ENCODE measurements at places on chromosomes 1 and 21.

DNA sequence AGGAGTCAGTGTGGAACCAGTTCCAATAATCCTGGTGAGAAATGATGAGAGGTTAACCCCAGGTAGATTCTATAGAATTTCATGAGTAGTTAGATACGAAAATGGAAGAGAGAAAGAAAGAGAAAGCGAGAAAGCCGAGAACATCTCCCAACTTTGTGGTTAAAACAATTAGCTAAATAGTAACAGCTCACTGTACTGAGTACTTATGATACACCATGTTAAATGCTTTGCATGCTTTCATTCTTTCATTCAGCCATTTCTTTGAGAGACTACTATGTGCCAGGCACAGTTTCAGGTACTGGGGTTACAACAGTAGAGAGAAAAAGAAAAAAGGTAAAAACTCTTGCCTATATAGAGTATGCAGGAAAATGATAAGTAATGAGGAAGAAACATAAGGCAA, 109.7 kb upstream of the SYT6 start:
- DNase-seq = no peak

DNA sequence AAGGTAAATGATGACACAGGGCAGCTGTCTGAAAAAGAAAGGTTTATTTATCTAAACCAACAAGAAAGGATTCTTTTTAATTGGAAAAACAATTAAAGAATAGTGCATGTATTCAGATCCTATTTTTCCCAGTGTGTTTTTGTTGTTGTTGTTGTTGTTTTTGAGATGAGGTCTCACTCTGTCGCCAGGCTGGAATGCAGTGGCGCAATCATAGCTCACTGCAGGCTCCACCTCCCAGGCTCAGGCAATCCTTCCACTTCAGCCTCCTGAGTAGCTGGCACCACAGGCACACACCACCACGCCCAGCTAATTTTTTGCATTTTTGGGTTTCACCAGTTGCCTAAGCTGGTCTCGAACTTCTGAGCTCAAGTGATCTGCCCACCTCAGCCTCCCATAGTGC, 22.1 kb downstream of the NEK2 start:
- no peak for DNase-seq

GRCh38 chr1:184752656-184753055, 2.0 kb downstream of the EDEM3 start:
- no peak for DNase-seq

GRCh38 chr1:25131794-25132193, 100.5 kb downstream of the SYF2 start:
- DNase-seq = no peak

- no peak for DNase-seq
Observed at GRCh38 chr1:186618401-186619170, 61.6 kb downstream of the PTGS2 start.

DNA sequence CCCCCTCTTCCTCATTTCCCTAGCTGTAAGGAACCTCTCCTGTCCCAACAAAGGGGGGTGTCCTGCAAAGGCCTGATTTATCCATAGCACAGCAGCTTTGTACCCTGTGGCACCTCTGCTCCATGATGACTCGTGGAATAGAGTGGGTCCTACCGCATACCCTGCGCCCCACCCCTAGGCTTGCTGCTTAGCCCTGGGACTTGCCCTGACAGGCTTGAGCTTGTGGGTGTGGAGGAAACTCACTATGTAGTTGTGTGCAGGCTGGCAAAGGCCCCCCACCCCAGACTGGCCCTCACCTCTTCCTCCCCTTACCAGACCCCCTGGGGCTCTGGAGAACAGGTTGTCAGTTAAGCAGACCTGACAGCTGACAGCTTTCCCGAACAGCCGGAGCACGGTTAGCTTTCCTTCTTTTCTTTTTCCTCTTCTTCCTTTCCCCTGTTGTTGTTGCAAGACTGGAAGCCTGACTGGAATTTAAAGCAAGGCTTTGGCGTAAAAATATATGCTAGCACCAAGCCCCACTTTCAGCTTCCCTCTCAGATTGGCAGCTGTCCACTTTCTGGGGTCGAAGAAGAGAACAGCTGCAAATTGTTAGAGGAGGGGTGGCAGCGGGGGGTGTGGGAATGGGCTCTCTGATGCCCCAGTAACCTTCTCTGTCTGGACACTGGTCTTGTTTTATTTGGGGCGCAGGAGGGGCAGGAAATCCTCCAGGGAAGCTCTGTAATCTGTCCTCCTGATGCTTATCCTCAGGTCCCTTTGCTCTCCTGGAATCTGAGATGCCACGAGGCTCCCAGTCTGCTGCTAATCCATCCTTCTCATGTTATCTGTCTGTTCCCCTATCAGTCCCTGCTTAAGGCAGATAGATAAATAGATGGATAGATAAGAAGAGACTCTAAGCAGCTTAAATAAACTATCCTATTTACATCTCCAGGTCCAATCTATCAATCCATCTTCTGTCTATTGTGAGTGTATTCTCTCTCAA, 134.6 kb downstream of the BRINP2 start:
- DNase-seq = no peak

- no peak for DNase-seq
Observed at GRCh38 chr1:12314333-12314903, 84.6 kb downstream of the VPS13D start.

GRCh38 chr1:234896477-234897389, 231.9 kb downstream of the TOMM20 start:
- DNase-seq = no peak

DNA sequence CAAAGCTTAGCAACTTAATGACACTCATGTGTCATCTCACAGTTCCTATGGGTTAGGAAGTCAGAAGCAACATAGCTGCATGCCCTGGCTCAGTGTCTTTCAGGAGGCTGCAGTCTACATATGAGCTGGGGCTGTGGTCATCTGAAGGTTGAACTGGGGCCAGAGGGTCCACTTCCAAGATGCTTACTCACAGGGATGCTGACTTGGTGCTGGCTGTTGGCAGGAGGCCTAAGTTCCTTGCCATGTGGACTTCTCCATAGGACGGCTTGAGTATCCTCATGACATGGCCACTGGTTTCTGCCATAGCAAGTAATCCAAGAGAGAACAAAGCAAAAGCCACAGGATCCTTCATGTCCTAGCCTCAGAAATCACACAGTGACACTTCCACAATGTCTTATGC, 12.1 kb upstream of the FAM43B start:
- DNase-seq = no peak

DNA sequence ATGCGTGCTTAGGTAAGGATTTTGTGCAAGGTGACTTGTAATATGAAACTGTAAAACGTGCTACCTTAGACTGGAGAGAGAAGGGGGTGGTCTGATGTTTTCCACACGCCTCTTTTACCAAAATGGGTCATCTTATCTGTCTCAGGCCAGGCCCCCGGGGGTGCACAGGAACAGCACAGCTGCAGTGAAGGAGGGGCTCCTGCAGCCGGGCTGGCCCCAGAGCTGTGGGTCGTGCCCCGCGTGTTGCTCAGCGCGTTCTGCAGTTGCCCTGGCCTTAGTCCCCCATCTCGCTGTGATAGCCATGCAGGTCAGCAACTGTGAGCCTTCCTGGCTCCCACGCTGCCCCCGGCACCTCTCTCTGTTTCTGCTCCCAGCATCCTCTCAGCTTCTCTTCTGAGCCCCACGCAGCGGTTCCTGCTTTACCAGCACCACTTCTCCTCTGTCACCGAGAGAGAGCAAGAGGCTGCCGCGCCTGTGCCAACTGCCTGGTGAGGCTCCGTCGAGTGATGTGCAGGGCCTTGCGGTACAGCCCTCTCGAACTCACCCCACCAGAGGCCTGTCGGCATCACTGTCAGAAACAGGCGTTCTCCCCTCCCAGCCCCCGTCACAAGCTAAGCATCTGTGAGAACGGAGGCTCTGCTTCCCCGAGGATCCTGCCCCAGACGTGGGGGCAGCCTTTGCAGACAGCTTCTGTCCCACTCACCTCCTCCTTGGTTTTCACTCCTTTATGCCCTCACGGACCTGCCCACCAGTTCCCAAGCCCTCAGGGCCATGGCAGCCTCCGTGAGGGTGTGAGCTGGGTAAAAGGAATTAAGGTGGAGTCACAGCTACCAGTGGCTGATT, 73.3 kb downstream of the ADARB1 start:
- no peak for DNase-seq

DNA sequence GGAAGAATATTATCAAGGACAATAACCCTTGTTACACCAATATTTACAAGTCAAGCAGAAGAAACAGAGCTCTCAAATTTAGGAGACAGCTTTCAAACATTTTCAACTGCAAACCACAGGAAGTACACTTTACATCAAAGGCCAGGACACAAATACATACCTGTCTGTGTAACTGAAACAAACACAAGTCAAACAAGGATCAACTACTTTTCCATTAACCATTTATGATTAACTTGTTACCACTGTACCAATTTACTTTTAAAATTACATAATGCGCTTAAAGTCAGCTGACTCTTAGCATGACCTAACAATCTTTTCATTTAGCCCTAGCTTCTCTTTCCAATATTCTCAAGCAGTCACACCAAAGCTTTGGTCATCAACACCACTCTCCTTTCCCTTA, 43.5 kb downstream of the TRIM33 start:
- no peak for DNase-seq

GRCh38 chr1:197902454-197903195, at the start of gene C1orf53:
Gene C1orf53, plus strand, starts transcription at chr1:197902630. Its CDS starts 20 bp downstream, at chr1:197902650.
- DNase-seq = no peak

- no peak for DNase-seq
Observed at GRCh38 chr1:100229681-100230443, 19.8 kb downstream of the DBT start.

DNA sequence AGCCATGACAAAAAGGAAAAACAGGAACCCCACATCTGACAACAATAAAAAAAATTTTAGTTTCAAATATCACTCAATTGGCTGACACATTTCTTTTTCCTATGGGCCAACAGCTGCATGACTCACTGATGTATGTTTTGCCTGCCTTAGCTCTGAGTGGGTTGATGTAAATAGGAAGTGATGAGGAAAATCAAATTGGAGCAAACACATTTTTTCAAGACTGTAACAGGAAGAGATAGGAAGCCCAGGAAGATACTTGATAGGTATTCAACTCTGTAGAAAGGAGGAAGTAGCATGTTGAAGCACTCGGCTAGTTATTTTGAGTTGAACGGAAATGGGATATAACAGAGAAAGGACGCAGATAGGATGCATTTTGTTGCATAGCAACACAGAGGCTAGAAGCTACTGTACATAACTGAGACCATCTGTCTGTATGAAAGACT, 168.0 kb upstream of the NR5A2 start:
- no peak for DNase-seq

DNA sequence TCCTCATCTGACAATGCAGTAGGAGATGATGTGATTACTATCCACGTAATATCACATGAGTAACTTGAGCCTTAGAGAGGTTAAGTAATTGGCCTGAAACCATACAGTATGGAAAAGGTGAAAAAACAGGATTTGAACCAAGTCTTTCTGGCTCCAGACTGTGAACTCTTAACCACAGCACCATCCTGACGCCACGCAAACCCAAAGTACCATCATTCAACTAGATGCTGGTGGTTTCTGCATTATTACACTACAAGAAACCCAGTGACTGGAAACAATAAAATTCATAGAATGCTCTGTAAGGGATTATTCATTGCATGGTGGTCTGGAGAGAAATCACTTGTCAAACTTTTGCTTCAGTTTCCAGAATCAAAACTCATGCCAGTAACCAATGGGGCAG, 90.7 kb downstream of the MAB21L3 start:
- no peak for DNase-seq

GRCh38 chr1:204659056-204659455, 26.5 kb downstream of the LRRN2 start:
- DNase-seq = no peak

DNA sequence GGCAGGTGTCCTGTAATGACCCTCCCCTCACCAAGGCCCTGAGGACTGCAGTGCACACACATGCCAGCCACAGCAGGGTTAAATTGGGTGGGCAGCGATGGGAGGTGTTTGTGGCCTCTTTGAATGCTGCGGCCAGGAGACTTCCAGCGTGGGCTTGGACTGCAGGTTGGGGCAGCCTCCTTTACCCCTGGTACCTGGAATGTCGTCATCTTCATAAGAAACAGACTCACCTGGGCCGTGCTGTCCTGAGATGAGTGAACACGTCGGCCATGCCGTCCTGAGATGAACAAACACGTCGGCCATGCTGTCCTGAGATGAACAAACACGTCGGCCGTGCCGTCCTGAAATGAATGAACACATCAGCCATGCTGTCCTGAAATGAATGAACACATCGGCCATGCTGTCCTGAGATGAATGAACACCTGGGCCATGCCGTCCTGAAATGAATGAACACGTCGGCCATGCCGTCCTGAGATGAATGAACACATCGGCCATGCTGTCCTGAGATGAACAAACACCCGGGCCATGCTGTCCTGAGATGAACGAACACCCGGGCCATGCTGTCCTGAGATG, 50.1 kb upstream of the COL6A1 start:
- no peak for DNase-seq

DNA sequence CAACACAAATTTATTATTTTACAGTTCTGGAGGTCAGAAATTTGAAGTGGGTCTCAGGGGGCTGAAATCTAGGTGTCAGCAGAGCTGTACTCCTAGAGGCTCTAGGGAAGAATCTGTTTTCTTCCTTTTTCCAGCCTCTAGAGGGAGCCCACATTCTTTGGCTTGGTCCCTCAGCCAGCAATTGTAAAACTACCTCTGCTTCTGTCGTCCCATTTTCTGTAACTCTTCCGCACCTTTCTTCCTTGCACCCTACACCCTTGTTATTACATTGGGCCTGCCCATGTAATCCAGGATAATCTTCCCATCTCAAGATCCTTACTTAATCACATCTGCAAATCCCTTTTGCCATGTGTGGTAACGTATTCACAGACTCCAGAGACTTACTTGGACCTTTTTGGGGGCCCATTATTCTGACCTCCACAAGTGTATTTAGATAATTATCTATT, 24.8 kb upstream of the THEM4 start:
- DNase-seq = no peak
